ENCODE measurements at places on chromosomes 13 and 19. TPM values are rescaled to one million over a fixed set of nuclear protein-coding genes. Genes with fewer than 3 reads are reported as not detected.

Gene LPAR6
- total RNA-seq, result 102 TPM

Gene CNFN
- total RNA-seq, result 623 TPM

- no peak overlapping the region for H3K4me3 ChIP-seq
- no peak overlapping the region for H3K27ac ChIP-seq
- H3K27me3 ChIP-seq, result no peaks in the 10 kb centered on the region
- no peaks in the 10 kb centered on the region for H3K4me1 ChIP-seq
- no peak for DNase-seq
These were observed 1.5 kb downstream of the OR10H1 start for GRCh38 chr19:15813916-15814315.

DNA sequence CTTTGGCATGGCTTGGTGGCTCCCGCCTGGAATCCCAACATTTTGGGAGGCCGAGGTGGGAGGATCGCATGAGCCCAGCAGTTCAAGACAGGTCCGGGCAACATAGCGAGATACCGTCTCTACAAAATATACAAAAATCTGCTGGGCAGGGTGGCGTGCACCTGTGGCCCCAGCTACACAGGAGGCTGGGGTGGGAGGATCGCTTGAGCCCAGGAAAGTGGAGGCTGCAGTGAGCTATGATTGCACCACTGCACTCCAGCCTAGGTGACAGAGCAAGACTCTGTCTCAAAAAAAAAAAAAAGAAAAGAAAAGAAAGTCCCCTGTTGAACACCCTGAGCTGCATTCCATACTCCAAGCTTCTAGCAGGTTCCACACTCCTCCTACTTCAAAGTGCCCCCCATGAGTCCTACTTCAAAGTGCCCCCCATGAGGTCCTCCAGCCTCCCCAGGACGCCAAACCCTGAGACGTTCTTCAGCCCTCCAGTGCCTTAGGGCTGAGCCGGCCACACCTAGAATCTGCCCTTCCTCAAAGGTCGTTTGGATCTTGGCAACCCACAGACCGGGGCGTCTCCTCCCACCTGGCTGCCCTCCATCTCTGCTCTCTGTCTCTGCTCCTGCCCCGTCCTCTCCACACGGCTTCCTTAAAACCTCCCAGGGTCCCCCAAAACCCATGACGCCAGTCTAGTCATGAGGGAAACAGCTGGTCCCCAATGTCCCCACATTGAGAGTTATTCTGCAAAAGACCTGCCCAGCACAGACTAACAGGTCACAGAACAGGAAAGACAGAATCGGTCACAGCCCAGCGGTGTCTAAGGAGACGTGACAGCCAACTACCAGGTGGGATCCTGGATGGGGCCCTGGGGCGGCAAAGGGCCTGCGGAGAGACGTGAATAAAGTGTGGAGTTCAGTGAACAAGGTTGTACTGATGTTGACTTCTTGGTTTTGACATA lies 4.8 kb downstream of the TJP3 start:
- DNase-seq, result no peak
- H3K27ac ChIP-seq, result peak overlapping the region; percentile 71
- no peaks in the 10 kb centered on the region for H3K36me3 ChIP-seq
- no peaks in the 10 kb centered on the region for H3K27me3 ChIP-seq

All from esophagus squamous epithelium (tissue), 5 donors.